AML-193 (cell line): ENCODE measurements at places on chromosomes 5 and 9.

DNA sequence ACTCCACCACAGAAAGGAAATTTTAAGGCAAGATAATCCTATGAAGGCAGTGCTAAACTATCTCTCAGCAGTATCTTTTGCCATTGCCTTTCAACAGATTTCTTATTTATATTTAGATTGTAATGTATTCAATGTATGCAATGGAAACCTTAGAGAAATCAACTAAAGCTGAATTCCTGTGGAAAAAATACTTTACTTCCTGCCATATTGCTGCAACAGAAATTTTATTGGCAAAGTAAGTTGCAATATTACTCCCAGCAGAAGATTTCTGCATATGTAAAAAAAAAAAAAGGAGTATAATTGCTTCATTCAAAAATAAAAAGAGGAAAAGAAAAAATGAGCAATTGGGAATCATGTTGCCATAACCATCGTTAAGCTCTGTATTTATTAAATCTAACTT, 454.6 kb upstream of the CD180 start:
- no peak for DNase-seq

- DNase-seq: no peak
Observed at GRCh38 chr5:149283626-149284480, 12.2 kb downstream of the AFAP1L1 start.

DNA sequence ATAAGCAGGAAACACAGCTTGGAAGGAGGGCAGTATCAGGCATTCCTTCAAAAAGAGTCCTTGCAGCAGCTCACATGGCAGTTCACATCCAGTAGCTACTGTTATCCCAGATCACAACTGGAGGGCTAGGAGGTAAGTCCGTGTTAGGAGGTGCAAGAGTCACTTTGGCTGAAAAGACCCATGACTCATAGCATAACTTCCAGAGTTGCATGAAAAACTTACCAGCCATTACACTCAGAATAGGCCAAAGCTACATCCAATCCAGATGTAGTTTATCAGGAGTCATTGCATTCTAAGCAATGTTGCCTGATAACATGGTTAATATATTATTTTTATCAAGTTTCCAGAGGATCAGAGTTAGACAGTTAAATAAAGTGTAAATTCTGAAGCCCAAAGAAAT, 1126.4 kb upstream of the SEMA6A start:
- DNase-seq: no peak

DNA sequence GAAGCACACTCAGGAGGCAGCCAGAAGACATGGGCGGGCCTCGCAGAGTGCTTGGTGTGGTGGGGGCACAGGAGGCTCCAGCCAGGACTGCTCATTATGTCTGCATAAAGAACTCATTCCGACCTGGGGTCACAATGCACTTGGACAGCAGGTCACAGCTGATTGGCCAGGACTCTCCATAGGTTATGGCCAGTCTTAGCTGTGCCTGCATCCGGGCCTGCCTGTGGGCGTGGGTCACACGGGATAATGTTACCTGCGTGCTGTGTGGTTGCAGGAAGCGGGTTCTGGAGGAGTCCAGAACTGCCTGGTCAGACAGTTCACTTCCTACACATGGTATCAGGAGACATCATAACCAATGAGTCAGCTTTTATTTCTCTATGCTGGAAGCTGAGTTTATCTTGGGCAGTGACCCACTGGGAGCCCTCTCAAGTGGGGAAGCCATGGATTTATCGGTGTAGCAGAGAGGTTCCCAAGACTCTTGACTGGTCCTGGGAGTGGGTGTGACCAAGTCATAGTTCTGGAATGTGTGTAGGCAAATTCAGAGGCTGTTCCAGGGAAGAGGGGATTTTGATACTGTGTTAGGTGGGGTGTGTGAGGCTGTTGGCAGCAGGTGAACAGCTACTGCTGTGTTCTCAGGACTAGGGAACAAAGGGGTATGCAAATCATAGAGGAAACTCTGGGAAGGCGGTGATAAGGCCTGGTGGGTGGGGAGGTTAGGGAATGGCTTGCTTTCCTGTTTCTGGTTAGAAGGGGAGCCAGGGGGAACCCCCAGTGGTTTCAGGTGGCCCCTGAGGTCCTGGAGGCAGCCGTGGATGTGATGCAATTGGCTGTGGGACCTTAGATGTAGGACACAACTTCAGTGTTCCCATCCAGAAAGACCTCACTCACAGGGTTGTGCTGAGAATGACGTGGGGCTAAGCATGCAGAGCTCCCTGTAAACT, 51.3 kb downstream of the ARHGEF37 start:
- DNase-seq: no peak

- DNase-seq: peak; percentile 43
Observed at GRCh38 chr9:89312222-89312571, 1.2 kb downstream of the CKS2 start.

DNA sequence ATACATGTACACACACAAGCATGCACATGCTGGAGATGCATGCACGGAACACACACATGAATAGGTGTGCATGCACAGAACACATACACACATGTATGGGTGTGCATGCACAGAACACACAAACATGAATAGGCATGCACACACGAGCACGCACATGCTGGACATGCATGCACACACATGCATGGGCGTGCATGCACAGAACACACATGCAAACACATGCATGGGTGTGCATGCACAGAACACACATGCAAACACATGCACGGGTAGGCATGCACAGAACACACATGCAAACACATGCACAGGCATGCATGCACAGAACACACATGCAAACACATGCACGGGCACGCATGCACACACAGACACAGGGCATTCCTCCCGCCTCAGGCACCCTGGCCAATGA, 382.3 kb downstream of the IRX2 start:
- no peak for DNase-seq

DNA sequence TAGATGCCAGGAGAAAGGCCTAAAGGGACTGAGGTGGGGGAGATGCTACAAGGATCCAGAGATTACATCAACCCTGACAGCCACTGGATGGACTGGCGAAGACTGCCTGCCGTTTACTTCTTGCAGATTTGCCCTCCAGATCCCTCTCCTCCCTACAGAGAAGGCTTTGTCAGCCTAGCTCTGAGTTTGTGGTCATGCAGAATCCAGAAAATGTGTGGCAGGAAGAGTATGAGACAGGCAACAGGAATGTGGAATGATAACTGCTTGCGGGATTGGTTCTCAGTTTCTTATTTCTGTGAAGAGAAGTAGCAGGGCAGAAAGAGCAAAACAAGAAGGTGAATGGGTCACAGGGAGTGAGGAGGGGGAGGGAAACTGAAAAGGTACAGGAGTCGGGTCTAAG, 129.6 kb downstream of the TLE1 start:
- no peak for DNase-seq

DNA sequence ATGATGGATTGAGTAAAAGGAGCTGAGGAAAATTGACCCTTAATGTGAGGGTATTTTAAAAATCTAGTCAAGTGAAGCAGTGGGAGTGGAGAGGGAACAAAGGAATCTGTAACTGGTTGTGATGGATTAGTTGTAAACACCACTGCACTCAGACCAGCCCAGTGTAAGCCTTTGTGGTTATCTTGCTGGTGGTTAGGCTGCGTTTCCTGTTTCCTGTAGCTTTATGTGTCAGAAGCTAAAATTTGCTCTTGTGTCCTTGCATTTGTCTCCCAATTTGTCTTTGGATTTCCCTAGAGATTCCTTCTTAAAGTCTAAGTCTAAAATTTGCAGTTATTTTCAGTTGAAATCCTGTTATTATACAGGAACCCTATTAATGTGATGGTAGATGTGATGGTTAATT, 6.3 kb downstream of the IFNA21 start:
- DNase-seq: peak; percentile 75

- DNase-seq: no peak
Observed at GRCh38 chr5:142466195-142466971, 141.6 kb upstream of the SPRY4 start.

DNA sequence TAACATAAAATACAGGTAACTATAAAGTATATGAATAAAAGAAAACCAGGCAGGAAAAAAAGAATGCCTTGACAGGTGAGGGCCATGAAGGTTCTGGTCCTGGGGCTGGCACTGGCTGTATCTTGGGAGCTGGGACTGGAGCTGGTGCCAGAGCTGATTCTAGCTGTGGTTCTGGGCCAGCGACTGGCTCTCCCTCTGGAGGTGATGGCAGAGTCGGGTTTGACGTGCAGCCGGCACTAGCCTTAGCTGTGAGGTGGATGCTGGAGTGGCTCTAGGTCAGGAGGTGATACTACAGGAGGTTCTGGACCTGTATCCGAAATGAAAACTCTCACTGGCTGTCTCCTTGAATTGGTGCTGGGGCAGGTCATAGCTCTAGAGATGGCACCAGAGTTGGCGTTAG, 22.3 kb downstream of the OBP2B start:
- no peak for DNase-seq

DNA sequence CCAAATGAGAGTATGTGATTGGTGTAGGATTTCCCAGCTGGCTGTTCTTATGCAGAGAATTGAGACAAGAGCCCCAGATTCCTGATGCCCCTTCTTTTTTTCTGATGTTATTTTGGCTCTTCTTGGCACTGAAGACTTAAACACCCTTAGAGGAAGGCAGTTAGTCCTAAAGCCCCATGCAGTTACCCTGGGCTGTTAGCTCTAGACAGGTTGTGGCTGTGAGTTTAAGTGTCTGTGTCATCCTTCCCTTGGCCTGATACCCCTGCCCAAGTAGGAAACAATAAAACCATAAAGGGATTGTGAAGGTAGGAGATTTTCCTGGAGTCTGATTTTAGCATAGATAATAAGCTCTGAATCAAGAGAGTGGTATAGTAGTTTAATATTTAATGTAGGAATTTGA, 13.2 kb downstream of the TNPO1 start:
- DNase-seq: no peak

DNA sequence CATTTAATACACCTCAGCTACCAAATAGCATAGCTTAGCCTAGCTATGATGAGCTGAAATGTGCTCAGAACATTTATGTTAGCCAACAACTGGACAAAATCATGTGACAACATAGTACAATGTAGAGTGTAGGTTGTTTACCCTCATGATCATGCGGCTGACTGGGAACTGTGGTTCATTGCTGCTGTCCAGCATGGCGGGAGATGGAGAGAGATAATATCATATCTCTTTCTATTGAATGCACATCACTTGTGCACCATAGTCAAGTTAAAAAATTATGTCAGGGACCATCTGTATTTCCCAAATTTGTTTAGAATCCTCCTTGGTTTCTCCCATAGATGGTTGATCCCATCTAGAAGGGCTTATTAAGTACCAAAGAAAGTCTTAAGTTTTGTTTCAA, 151.1 kb upstream of the ELL2 start:
- DNase-seq: no peak

GRCh38 chr9:7756088-7756487, 43.5 kb downstream of the DMAC1 start:
- DNase-seq: no peak

- DNase-seq: peak; percentile 52
Observed at GRCh38 chr5:83827111-83827557, 106.5 kb upstream of the HAPLN1 start.

DNA sequence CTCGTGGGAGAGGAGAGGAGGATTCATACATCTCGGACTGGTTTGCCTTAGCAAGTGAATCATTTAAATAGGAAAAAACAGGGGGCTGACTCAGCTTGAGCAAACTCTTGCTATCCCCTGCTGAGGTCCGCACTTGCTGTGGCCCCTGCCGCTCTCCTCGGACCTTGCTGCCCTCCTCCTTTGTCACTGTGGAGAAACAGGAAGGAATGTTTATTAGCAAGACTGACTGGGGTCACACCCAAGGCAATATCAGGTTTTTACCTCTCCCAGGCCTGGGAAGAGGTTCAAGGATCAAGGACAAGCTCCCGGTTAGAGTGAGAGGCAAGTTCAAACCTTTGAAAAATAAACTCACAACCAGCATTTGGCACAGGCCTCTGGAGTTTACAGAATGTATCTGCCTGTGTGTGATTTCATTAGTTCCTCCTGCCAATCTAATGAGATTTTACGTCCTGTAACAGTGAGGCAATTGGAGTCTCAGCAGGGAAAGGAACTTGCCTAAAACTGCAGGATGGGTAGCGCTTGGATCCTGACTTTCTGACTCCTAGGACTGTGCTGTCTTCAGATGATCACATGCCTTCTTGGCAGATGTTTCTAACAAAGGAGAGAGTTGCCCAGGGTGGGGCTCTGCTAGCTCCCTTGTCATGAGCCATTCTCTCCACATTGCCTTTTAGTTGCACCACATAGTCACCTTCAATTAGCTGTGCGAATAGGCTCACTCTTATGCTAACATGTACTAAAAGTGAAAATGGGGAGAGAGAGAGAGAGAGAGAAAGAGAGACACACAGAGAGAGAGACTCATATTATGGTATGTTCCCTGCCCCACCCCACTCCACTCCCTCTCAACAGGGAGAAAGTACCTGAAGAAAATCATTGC, 108.6 kb upstream of the CDKN2B start:
- DNase-seq: no peak

DNA sequence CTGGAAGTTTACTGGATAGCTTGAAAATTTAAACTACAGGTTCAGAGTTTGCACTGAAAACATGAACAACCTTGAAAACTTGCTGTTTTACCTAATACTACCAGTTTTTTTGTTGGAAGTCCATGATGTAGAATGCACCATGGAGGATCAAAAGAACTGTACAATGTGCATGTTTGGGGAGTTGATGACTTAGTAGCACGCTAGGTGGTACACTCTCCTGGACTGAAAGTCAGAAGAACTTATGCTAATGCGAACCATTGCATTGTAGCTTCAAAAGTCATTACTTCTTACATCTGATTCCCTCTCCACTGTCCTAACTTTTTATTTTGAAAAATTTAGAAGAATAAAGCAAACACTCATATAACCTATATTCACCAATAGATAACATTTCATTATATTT, 211.0 kb downstream of the OSTF1 start:
- DNase-seq: no peak

DNA sequence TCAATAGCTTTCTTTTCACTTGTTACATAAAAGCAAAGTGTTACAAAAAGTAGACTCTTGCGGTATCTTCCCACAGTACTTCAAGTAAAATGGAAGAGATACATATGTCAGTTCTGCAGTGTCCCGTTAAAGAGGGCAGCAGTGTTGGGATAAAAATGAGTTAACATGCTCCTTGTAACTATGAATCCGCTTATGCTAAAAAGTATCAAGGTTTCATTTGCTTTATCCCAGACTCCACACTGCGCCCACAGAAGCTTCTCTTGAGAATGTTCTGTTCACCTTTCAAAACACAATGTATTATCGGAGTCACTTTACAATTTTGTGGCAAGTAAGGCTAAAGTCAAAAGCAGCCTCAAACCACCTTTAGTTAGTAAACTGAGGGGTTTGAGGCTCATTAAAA, 790 bp downstream of the PTAR1 start:
- no peak for DNase-seq
